Femur (tissue), 1 donor: ENCODE measurements at places on chromosomes 7 and 10.

- no peak for DNase-seq
Observed at GRCh38 chr10:8221451-8221850, 167.0 kb downstream of the GATA3 start.

GRCh38 chr10:133235932-133236331 is 1.7 kb upstream of the VENTX start:
- no peak for DNase-seq

DNA sequence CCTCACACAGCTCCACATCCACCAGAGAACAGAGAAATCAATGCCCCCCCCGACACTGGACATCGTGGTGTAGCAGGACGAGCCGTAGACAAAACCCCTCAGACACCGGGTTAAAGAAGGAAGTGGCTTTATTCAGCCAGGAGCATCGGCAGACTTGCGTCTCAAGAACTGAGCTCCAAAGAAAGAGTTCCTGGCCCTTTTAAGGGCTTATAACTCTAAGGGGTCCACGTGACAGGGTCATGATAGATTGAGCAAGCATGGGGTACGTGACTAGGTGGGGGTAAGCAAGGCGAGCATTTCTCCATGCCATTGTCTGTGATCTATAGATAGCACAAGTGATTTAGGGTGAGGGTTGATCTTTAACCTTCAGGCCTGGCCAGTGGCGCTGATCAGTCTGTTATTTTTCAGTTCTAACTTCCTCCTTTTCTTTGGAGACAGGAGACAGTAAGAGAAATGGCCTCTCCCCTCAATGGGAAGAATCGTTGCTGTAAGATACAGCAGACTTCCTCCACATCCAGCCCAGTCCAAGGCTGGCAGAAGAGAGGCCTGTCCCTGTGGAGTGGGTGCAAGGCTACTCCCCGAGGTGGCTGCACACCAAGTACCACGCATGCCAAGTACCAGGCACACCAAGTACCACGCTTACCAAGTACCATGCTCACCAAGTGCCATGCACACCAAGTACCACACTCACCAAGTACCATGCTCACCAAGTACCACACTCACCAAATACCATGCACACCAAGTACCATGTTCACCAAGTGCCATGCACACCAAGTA is 19.5 kb upstream of the PPP2R2D start:
- no peak for DNase-seq

DNA sequence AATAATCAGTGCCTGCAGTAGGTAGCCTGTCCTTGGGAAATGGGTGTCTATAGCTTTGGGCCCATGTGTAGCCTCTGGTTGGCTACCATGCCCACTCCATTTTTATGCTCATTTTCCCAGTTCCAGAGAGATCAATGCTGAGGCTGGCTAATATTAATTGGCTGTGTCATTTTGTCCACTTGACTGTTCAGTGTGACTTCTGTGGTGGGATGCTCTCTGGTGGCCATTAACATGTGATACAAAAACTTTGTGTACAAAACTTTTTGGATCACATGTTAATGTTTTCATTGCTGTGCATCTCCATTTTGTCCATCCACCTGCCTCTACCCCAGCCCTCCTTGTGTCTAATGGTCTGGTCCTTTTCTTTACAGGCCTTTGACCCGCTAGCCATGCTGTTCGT is 22.7 kb downstream of the VIM start:
- DNase-seq = no peak

DNA sequence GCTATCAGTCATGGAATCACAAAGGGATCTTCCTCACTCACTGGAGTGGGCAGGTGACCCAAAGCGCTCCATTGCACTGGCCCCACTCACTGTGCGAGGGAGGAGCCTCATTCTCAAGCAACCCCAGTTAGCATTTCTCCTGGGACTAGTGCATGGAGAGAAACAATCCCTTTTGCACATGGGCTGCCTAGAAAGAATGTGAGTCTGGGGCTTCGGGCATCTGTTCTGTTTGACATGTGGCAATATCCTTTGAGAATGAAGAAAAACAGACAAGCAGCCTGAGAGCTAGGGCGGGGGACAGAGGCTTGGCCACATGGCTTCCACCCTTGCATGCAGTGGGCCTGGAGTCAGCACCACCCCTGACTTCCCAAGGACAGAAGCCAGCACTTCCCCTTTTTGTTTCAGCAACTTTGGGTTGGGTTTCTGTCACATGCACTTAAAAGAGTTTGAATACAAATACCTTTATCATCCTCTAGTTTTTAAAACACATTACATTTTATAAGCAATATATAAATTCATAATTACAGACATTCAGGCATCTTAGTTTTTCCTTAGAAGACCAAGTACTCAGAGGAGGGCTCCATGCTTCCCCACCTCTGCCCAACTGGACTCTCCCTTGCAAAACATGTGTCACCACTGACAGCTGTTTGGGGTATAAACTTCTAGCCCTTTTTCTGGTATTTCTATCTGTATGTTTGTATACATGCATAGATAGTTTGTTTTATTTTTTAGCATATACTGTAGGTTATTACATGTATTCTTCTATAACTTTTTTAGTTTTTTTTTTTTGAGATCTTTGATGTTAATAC is 73.8 kb downstream of the RBM20 start:
- peak; percentile 57 for DNase-seq

- no peak for DNase-seq
Observed at GRCh38 chr7:65927489-65928448, 54.2 kb downstream of the GUSB start.

- no peak for DNase-seq
Observed at GRCh38 chr7:632831-633210, 93.7 kb upstream of the DNAAF5 start.

DNA sequence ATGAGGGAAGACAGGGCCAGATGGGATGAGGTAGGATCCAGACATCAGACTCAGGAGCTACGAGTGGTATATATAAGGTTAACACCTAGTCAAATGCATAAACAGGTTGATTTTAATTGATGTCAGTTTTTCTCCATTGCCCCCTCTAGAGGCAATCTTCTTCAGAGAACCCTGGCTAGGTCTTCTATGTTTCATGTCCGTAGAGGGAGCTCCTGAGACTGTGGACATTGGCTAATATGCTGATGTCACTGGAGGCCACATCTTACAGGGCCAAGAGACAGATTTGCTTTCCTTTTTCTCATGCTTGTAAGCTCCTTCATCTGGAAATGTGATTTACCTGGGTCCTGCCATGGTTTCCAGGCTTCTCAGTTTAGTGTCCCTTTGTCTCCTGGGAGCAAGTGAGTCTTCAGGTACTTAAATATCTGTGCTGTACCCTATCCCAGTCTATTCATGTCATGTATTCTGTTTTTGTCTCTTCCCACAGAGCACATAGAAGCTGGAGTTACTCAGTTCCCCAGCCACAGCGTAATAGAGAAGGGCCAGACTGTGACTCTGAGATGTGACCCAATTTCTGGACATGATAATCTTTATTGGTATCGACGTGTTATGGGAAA is 161.6 kb upstream of the PRSS1 start:
- DNase-seq = no peak

DNA sequence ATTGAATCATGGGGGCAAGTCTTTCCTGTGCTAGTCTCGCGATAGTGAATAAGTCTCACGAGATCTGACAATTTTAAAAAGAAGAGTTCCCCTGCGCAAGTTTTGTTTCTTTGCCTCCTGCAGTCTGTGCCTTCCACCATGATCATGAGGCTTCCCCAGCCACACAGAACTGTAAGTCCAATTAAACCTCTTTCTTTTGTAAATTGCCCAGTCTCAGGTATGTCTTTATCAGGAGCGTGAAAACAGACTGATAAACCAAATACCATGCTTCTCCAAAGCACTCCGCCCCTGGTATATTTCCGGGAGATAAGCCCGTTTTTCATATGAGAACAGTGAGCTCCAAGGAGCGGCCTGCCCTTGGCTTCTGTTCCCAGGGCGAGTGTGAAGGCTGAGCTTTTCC is 118.9 kb downstream of the EVX1 start:
- no peak for DNase-seq

- DNase-seq = no peak
Observed at GRCh38 chr7:15546272-15546792, 15.5 kb downstream of the AGMO start.

DNA sequence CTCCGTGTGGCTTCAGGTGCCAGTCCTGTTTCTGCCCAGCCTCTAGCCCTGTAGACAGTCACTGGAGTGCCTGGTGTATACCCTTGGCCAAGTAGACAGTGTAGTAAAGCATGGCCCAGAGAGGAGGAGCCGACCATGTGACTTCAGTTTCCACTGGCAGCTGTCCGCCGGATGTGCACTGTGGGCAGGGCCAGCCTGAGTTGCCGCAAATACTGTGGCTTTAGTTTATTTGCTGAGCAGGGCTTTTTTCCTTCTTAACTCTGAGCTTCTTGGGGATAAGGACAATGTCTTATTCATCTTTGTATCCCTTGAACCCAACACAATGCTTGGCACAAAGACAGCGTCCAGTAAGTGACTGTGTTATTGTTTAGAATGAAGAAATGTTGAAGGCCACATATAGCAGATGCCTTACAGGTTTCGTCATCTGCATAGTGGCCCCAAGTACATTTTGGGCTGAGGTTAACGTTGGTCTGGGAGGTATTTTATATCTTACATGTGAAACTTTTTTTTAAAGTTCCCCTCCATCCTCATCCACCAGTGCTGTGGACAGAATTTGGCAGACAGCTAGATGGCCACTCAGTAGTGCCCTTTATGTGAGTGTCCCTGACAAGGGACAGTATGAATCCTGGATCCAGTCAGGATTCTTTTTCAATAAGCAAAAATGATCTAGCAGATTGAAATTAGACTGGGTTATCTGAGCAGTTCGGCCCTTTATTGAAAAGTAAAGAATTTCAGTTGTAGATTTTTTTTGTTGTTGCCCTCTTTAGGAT is 40.6 kb downstream of the CYP17A1 start:
- DNase-seq = peak; percentile 94

GRCh38 chr10:91149550-91149949 is 70.9 kb upstream of the PCGF5 start:
- DNase-seq = no peak

- DNase-seq = no peak
Observed at GRCh38 chr7:8291397-8292141, 29.6 kb upstream of the ICA1 start.

DNA sequence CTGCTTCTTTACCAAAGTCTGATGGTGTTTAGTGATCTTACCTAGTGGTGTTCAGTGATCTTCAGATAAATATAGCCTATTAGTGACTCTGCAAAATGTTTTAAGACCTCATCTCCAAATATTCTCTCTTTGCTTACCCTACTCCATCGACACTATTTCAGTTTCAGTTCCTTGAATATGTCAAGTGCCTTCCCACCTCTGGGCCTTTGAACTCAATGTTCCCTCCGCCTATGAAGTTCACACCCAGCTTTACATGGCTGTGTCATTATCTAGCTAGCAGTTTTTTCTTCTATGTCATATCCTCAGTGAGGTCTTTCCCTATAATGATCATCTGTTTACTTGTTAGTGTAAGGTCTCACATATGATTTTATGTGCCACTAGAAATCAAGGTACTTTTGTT is 322.6 kb downstream of the DGKB start:
- no peak for DNase-seq

- DNase-seq = no peak
Observed at GRCh38 chr7:107889992-107890391, 991 bp upstream of the DLD start.

DNA sequence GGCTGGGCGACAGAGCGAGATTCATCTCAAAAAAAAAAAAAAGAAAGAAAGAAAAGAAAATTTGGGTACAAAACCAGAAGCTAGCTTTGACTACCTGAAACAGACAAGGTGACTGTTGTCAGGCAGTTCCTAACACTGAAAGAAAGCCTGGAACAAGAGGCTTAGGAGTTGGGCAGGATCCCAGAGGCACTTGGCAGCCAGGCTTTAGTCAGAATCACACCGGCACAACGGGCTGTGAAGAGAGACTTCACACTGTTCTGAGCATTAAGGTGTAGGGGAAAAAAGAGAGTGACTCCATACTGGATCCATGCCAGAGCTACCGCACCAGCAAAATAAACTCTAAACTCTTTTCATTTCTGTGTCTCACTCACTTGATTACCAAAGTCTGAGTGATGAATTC is 130.8 kb downstream of the ZNF467 start:
- DNase-seq = no peak

- DNase-seq = no peak
Observed at GRCh38 chr7:44431091-44431608, 59.3 kb downstream of the NUDCD3 start.

DNA sequence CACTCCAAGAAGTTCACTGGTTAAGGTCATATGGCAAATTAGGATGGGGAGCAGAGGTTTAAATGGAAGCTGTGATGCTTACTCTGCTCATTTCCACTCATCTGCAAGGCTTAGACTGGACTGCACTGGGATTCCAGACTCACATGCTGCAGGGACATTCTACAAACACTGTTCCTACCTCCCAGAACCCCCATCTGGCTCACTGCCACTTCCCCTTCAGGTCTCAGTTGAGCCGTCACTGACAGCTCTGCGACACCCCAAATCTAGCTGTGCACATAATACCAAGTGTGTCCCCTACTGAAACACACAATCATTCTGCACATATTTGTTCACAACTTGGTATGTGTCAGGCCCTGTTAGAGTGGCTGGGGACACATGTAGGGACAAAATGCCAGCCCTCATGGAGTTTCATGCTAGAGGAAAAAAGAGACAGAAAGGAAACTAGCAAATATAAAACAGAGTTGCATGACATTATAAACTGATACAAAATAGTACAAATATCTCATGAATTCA is 5.4 kb downstream of the PRKCQ start:
- DNase-seq = no peak

GRCh38 chr7:73840715-73841379 is 1.5 kb downstream of the METTL27 start:
- DNase-seq = no peak

GRCh38 chr7:18202315-18203045 is 174.8 kb upstream of the PRPS1L1 start:
- DNase-seq = no peak

- peak; percentile 19 for DNase-seq
Observed at GRCh38 chr10:78403781-78404180, 370.1 kb downstream of the RPS24 start.

- DNase-seq = no peak
Observed at GRCh38 chr7:141541375-141541774, 9.8 kb upstream of the AGK start.

- DNase-seq = no peak
Observed at GRCh38 chr7:29523728-29524127, 39.9 kb upstream of the PRR15 start.

GRCh38 chr7:47787249-47788069 is 160.8 kb downstream of the PKD1L1 start:
- DNase-seq = no peak

DNA sequence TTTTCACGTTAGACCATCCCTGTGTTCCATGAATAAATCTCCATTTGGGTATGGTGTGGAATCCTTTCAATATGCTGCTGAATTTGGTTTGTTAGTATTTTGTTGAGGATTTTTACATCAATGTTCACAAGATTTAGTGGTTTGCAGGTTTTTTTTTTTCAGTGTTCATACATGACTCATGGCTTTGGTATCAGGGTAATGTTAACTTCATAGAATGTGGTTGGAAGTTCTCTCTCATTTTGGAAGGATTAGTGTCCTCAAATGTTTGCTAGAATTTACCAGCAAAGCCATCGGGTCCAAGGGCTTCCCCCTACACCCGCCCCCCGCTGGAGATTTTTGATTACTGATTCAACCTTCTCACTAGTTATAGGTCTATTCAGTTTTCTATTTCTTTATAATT is 398.0 kb downstream of the NXPH1 start:
- DNase-seq = no peak
